HT1080 (cell line): ENCODE measurements at places on chromosomes 3 and 15. TPM values are rescaled to one million over a fixed set of nuclear protein-coding genes. Genes with fewer than 3 reads are reported as not detected.
A peak's percentile ranks its signal among the peaks of the same experiment; 100 is the strongest.

Gene GOLGA8M
- total RNA-seq, result not detected in 2 replicates

Gene CALML4
- total RNA-seq, result 1.6 and 4.9 TPM in 2 replicates

Gene CSNK1G1
- total RNA-seq, result 10.0 and 15.0 TPM in 2 replicates

Gene CCDC12
- total RNA-seq, result 38.9 and 40.6 TPM in 2 replicates

Gene B3GALNT1
- 6.2 and 9.1 TPM in 2 replicates for total RNA-seq

Gene FETUB
- total RNA-seq, result 1.8 and 1.9 TPM in 2 replicates

Gene DISP2
- total RNA-seq, result 1.0 and 1.8 TPM in 2 replicates

Gene ACP3
- 2.3 TPM in 1 of 2 replicates, not detected in the other for total RNA-seq

Gene SENP7
- total RNA-seq, result 4.4 and 4.6 TPM in 2 replicates

- no peak for DNase-seq
These were observed 54.8 kb downstream of the LMCD1 start for GRCh38 chr3:8556473-8556869.

- DNase-seq, result no peak
These were observed 51.6 kb upstream of the ACKR4 start for GRCh38 chr3:132545471-132545870.

DNA sequence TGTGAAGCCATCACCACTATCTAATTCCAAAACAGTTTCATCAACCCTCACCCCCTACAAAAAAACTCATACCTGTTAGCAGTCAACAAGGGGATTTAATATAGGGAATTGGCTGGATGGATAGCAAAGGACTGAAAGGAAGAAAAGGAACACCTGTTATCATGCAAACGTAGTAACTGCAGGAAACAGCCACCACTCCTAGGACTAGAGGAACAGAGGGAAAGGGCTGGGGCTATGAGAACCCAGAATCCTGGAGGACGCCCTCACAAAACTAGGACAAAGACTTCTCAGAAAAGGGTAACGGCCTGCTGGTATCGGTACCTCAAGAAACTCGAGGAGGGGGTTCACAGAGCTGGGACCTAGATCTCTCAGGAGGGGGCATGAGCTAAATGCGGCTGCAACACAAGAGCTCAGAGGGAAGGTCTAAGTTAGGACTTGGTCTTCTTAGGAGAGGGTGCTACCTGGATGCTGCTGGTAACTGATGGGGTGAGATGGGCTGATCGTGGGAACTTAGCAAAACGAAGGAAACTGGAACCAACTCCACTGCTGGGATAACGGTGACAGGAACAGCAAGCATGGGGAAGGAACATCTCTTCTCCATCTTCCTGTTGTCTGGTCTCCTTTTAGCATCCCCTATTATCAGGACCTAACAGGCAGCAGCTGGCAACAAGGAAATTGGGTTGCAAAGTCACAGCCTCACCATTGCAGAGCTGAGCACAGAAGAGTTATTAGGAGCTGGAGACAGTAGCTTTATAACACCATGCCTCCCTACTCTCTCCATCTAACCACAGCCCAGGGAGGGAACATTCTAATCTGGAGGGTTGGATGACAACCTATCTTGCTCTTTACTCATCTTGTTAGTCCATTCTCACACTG, 147.7 kb downstream of the UACA start:
- no peak for DNase-seq

DNA sequence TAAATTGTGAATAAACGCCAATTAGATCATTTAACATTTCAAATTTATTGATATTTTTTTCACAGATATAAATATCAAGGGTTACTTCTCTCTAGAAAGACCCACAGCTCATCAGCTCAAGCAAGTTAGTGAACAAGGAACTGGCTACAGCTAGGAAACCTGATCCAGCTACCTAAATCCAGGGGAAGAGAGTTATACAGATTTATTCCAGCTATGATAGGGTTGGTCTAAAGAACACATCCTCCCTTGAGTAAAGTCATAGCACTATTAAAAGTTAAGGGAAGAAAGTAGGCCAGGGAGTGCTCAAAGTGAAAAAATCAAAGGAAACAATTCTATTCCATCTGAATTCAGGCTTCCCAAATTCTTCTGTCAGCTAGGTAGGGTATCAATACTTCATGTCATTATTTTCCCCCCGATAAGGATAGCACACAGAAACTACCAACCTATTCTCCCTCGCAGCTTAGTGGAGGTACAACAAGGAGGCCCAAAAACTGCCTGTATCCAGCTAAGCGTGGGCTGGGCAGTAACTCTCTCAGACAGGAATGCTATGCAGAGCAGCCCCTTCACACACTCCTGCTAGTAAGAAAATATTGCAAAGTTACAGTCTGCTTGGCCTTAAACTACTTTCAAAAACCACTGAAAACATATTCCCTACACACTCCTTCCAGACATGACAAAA, 44.0 kb downstream of the DCUN1D1 start:
- DNase-seq, result no peak

DNA sequence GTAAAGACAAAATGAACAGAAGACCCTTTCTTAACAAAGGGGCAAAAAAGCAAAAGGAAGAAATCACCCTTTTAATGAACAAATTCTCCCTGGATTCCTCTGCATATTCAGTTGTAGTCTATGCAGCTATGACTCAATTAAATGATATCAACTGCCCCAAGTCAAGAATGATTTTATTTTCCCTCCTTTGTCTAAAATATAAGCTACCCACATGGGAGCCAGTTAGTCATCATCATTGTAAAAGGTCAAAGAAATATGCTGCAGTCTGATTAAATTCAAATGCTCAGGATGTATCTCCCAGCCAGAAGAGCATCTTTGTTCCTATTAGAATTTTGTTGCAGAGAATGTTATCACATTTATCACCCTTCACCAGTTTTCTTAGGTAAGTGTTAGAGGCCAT, 84.0 kb downstream of the SST start:
- DNase-seq, result no peak

DNA sequence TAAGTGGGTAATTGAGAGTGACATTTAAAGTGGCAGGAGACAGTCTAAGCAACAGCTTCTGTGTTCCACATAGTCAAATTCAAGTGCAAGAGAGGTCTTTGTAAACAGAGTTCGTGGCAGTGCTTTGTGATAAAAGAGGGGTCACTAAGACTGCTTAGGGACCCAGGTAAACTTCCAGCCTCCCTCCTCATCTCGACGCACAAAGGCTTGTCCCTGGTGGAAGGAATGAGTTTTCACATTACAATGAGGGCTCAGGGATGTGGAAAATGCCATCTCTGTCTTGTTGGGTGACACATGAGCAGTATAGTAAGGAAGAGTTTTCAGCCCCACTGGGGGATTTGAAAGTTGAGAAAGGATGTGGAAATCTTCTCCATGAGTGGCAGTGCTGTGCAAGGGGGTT, 7.3 kb downstream of the GMNC start:
- DNase-seq, result no peak

DNA sequence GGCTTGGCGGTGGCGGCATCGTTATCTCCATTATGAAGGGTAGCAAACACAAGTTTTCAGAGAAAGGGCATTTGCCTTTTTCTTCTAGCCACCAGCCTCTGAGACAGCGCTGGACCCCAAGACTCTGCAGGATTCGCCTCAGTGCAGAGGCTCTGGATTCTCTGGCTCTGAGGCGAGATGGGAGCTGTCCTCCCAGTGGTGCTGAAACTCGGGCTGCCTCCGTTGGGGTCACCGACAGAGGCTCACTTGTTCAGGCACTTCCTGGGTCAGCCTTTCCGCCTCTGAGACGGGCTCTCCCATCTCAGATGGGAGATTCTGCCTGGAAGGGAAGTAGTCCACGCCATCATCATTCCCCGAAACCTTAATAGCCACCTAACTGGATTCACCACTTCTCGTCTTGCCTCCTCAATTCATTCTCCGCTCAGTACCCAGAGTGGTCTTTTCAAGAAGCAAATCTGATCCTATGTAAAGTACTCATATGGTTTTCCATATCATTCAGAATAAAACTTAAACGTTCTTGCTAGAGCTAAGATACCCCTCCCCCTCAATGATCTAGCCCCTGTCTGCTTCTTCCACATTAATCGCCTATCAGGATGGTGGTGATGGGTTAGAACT, 76.9 kb downstream of the RHCG start:
- peak; percentile 15 for DNase-seq

DNA sequence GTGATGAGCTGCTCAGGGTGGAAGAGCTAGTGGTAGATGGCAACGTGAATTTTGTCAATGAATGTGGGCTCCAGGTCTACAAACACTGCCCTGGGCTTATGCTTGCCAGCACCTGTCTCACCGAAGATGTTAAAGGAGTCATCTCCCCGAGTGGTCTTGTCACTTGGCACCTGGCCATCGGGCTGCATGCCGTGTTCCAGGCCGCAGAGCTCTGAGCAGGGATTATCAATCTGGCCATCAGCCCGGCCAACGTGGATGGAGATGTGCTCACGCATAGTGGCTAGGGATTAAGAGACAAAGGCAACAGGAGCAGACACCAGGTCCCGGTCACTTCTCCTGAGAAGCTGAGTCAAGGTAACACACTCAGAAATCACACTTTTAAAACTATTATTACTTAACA, 54.8 kb upstream of the ACTC1 start:
- no peak for DNase-seq

- DNase-seq, result peak; percentile 54
These were observed 1.2 kb upstream of the DAZL start for GRCh38 chr3:16606398-16606797.

DNA sequence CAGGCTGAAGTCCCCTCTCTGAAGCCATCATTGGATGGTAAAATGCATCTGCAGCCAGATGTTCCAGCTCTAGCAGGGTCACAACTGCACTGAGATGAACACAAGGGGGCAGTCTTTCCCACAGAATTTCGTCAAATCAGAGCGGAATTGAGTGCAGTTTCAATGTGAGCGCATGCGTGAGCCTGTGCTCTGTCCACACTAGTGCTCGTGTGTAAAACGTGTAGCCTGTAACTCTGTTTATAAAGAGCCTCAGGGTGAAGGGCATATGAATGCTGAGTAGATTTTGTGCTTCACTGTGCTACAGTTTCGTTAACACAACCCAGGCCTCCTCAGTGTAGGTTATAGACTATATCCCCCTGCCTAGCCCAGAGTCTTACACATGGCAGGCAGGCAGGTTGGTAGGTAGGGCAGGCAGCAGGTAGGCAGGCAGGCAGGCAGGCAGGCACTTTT, 92.7 kb upstream of the GOLGA6L4 start:
- DNase-seq, result peak; percentile 69

GRCh38 chr3:61832375-61833229, 271.2 kb downstream of the PTPRG start:
- DNase-seq, result peak; percentile 26

DNA sequence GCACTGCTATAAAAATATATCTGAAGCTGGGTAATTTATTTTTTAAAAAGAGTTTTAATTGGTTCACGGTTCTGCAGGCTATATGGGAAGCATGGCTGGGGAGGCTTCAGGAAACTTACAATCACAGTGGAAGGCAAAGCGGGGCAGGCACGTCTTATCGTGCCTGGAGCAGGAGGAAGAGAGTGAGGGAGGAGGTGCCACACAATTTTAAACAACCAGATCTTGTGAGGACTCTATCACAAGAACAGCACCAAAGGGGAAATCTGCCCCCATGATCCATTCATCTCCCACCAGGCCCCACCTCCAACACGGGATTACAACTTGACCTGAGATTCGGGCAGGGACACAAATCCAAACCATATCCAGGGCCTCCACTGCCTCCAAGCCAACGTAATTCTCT, 75.0 kb downstream of the MCF2L2 start:
- DNase-seq, result no peak

DNA sequence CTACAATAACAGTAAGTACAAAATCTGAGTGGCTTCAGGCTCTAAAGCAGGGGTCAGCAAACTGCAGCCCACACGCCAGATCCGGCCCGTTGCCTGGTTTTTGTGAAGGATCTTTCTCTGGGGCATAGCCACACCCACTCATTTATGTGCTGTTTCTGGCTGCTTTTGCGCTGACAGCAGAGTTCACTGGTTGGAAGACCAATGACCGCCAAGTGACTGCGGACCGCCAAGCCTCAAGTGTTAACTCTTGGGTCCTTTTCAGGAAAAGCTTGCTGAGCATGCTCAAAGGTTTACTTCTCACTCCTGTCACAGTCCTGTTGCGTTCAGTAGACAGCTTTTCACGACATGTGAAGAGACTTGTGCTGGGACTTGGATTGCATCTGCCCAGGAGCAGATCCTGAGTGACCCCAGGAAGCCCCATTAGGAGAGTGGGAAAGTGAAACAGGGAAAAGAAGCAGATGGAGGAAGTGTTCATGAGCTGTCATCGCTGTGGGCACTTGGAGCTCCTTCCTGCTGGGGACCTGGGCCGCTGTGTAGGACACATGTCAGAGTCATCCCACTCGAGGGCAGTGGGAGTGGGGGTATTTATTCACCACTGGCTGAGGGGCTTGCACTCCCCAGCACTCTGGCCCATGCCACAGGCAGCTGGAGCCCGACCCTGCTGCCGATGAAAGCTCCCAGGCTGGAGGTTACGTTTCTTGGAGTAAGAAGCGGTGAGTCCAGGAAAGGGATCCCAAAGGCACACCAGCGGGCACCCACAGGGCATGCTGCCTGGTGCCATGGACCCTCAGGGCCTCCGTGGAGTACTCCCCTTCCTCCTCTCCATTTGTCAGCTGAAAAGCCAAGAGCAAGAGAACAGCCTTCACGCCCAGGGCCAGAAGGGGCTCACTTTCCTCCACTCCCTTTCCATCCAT, 249.1 kb downstream of the PLCL2 start:
- no peak for DNase-seq

- no peak for DNase-seq
These were observed 1153.3 kb downstream of the ROBO1 start for GRCh38 chr3:78614486-78614885.

GRCh38 chr15:49383266-49383665, 39.8 kb upstream of the FGF7 start:
- no peak for DNase-seq

DNA sequence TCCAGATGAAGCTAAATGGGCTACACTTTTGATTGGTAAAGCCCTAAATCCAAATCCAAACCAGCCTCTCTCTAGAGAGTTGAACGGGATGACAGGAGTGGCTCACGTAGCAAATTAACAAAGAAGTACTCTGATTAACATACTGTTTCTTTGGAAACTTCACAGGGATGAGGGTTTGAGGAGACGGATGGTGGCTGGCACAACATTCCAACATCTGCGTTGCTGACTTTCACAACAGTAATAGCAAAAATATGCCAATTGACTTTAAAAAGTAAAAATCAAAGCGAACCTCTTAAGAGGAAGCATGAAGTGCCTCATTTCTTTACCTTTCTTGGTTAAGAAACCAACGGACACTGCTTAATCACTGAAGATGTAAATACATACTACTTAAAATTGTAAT, 181.4 kb downstream of the TBL1XR1 start:
- DNase-seq, result no peak

- DNase-seq, result no peak
These were observed 401.4 kb downstream of the ROBO1 start for GRCh38 chr3:79366414-79366813.

- no peak for DNase-seq
These were observed 247.8 kb downstream of the OTOL1 start for GRCh38 chr3:161744366-161744765.

GRCh38 chr15:69857686-69858391, 239.9 kb downstream of the TLE3 start:
- no peak for DNase-seq

- DNase-seq, result peak; percentile 43
These were observed 1.5 kb upstream of the RBM15B start for GRCh38 chr3:51389423-51390183.

DNA sequence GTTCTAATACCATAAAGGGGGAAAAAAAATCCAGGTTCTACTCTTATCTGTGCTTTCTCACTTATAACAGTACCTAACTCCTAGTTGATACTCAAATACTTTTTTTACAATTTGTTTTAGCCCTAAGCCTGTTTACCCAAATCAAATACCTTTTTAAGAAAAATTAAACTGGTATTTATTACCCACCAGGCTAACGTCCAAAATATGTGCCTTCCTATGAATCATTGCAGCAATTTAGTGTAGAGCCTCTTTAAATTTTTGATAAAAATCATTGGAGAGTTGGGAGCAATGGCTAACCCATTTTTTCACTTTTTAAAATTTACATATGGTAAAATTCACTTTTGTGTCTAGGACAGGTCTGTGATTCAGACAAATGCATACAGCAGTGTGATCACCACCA, 27.9 kb downstream of the FILIP1L start:
- DNase-seq, result no peak
